Panc1 (cell line): ENCODE measurements at places on chromosomes 1 and 21. TPM values are rescaled to one million over a fixed set of nuclear protein-coding genes. Genes with fewer than 3 reads are reported as not detected.

- H3K27ac ChIP-seq: no peak overlapping the region
- no peak for DNase-seq
- no peak overlapping the region for H3K4me3 ChIP-seq
- no peaks in the 10 kb centered on the region for H3K36me3 ChIP-seq
Measured at GRCh38 chr1:143497374-143497747, 474.4 kb downstream of the FAM72C start.

Gene LCK
- total RNA-seq: 0.57 TPM

- H3K36me3 ChIP-seq: no peaks in the 10 kb centered on the region
- DNase-seq: no peak
- no peak overlapping the region for H3K27ac ChIP-seq
- no peaks in the 10 kb centered on the region for H3K27me3 ChIP-seq
- H3K4me1 ChIP-seq: no peaks in the 10 kb centered on the region
Measured at GRCh38 chr21:39632796-39633442, 20.2 kb downstream of the B3GALT5 start.

Gene RRP15
- total RNA-seq: 32.1 TPM

GRCh38 chr1:8879922-8880676 lies 1.6 kb upstream of the ENO1 start:
- peak overlapping the region; percentile 94 for H3K4me3 ChIP-seq
- H3K4me1 ChIP-seq: peaks cover 32% of the 10 kb centered on the region
- peak; percentile 75 for DNase-seq
- peak overlapping the region; percentile 100 for H3K27ac ChIP-seq

GRCh38 chr1:85308833-85309350 lies 32.5 kb upstream of the BCL10 start:
- no peaks in the 10 kb centered on the region for H3K27me3 ChIP-seq
- no peak for DNase-seq
- no peak overlapping the region for H3K4me3 ChIP-seq
- H3K36me3 ChIP-seq: no peaks in the 10 kb centered on the region
- peaks cover 20% of the 10 kb centered on the region for H3K4me1 ChIP-seq
- peak overlapping the region; percentile 79 for H3K27ac ChIP-seq

- H3K4me3 ChIP-seq: no peak overlapping the region
- no peaks in the 10 kb centered on the region for H3K27me3 ChIP-seq
- no peak overlapping the region for H3K27ac ChIP-seq
- H3K4me1 ChIP-seq: no peaks in the 10 kb centered on the region
- DNase-seq: no peak
- no peaks in the 10 kb centered on the region for H3K36me3 ChIP-seq
Measured at GRCh38 chr1:200634261-200635122, 13.9 kb upstream of the KIF14 start.

Gene GOLT1A
- 0.49 TPM for total RNA-seq

DNA sequence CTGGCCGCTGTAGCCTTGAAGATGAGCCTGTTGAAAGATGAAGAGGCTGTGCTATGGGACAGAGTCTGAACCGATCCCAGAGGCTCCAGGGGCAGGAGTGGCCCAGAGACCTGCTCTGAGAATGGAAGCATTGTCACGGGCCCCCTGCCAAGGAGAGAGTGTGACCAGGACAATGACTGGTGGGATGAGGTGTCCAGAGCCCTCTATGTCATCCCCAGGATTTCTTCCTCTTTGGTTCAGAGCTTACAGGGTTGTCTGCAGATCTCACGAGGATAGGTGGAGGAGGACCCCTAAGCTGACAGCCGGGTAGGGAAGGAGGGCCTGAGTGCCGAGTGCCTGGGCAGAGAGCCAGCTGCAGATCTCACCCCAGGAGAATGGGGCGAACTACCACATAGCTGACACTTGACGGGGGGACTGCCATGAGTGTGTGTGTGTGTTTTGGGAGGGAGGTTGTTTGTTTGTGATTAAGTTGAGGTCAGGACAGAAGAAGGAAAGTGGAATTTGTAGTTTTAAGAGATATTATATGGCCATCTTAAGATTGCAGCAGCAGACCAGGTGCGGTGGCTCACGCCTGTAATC lies 25.4 kb downstream of the PIK3CD start:
- H3K4me3 ChIP-seq: no peak overlapping the region
- DNase-seq: no peak
- H3K27me3 ChIP-seq: no peaks in the 10 kb centered on the region
- H3K36me3 ChIP-seq: no peaks in the 10 kb centered on the region

Gene LCE7A
- not detected for total RNA-seq

Gene TPTE
- not detected for total RNA-seq

DNA sequence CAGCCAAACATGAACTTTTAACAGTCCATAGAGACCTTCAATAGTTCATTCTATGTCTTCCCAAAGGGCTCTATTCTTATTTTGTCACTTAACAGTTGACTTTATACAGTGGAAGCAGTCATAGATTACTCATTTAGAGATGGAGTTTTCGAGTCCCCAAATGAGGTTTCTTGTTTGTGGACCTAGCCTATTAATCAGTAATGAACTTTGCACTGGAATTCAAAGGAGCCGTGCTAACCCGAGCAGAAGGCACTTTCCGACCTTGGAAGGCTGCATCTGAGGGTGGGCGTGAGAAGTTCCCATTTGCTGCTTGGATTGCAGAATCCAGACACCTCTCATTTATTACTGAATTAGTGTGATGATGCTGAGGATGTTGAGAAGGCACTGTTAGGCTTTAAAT lies 46.4 kb downstream of the TTC39A start:
- no peak for DNase-seq
- no peaks in the 10 kb centered on the region for H3K27me3 ChIP-seq
- H3K4me1 ChIP-seq: no peaks in the 10 kb centered on the region
- H3K27ac ChIP-seq: no peak overlapping the region
- no peak overlapping the region for H3K4me3 ChIP-seq
- no peaks in the 10 kb centered on the region for H3K36me3 ChIP-seq

GRCh38 chr21:17196623-17197022 lies 316.2 kb upstream of the CXADR start:
- H3K27me3 ChIP-seq: no peaks in the 10 kb centered on the region
- H3K27ac ChIP-seq: no peak overlapping the region
- H3K36me3 ChIP-seq: no peaks in the 10 kb centered on the region
- H3K4me3 ChIP-seq: no peak overlapping the region

Gene VHLL
- total RNA-seq: 0.28 TPM

- H3K4me3 ChIP-seq: no peak overlapping the region
- H3K27me3 ChIP-seq: no peaks in the 10 kb centered on the region
- no peaks in the 10 kb centered on the region for H3K4me1 ChIP-seq
- no peak overlapping the region for H3K27ac ChIP-seq
- no peaks in the 10 kb centered on the region for H3K36me3 ChIP-seq
Measured at GRCh38 chr21:33861125-33861524, 54.5 kb downstream of the ATP5PO start.

DNA sequence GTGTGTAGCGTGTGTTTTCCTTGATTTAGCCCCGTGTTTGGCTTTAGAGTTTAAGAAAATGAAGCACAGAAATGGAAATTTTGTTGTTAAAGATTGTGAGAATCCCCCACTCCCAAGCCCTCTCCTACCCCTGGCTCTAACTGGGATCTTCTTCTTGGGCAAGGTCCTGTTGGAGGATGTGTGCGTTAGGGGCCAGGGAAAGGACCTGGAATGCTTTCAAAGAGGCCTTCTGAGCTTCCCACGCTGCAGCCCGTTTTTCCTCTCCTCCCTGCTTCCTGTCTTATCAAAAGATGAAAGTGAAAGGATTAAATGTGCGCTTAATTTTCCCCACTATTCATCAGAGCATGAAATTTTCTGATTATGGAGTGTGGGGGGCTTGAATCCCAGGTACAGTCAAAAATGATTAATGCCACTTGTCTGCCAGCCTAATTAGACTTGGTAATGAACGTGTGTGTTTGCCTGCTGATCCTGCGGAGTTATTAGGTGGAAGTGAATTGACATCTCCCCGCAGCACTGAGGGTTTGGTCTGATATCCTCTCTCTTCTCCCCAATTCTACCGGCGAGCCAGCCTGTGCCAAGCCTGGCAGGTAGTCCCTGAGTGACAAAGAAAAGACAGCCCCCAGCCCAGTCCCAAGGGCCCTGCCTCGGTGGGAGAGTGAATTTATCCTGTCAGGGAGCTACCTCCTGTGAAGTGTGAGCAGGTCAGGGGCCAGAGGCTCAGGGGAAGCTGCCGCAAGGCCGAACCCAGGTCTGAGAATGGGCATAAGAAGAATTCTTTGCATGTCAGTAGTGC lies 4.9 kb downstream of the RASSF5 start:
- H3K4me1 ChIP-seq: no peaks in the 10 kb centered on the region
- no peak overlapping the region for H3K27ac ChIP-seq
- DNase-seq: no peak
- no peaks in the 10 kb centered on the region for H3K36me3 ChIP-seq
- peaks cover 10% of the 10 kb centered on the region for H3K27me3 ChIP-seq
- H3K4me3 ChIP-seq: no peak overlapping the region

- H3K4me3 ChIP-seq: no peak overlapping the region
- H3K27ac ChIP-seq: no peak overlapping the region
- no peaks in the 10 kb centered on the region for H3K36me3 ChIP-seq
- peaks cover 21% of the 10 kb centered on the region for H3K4me1 ChIP-seq
Measured at GRCh38 chr1:225763716-225764548, 13.7 kb upstream of the SRP9 start.

DNA sequence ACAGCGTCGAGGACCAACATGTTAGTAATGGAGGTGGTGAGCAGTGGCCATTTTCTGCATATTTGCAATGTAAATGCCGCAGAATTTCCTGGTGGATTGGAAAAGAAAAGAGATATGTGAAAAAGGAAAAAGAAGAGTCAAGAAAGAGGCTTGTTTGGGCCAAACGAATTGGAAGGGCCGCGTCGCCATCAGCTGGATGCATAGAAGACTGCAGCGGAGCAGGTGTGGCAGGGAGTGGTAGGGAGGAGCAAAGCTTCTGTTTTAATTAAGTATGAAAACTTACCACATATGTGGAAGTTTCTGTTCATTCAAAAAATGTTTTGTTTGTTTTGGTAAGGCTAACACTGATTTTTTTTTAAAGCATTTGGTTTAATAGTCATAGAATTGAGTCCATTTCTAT lies 690.7 kb downstream of the NCAM2 start:
- no peaks in the 10 kb centered on the region for H3K27me3 ChIP-seq
- H3K27ac ChIP-seq: no peak overlapping the region
- DNase-seq: no peak
- no peaks in the 10 kb centered on the region for H3K36me3 ChIP-seq
- no peak overlapping the region for H3K4me3 ChIP-seq
- no peaks in the 10 kb centered on the region for H3K4me1 ChIP-seq

DNA sequence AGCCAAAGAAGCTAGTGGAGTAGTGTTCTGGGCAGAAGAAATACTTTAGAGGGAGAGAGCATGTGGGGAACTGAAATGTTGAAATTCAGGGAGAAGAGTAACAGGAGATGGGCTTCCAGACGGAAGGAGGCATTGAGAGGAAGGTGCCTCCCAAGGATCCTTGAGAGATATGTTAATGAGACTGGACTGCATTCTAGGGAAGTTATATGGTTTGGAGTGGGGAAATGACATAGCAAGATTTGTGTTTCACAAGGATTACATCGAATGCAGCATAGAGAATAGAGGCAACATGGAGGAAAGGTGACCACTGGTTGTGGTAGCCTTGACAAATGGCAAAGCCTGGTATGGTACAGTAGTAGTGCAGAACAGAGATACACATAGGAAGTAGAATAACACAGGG lies 160.5 kb upstream of the HMCN1 start:
- H3K4me3 ChIP-seq: no peak overlapping the region

- no peak overlapping the region for H3K27ac ChIP-seq
- no peak overlapping the region for H3K4me3 ChIP-seq
- H3K27me3 ChIP-seq: no peaks in the 10 kb centered on the region
- H3K36me3 ChIP-seq: no peaks in the 10 kb centered on the region
- no peaks in the 10 kb centered on the region for H3K4me1 ChIP-seq
- DNase-seq: no peak
Measured at GRCh38 chr21:41825216-41825615, 53.9 kb downstream of the PRDM15 start.

- H3K4me3 ChIP-seq: no peak within 1 kb of the TSS
- no peak for DNase-seq
- H3K4me1 ChIP-seq: peaks cover 17% of the 10 kb centered on the region
- H3K27ac ChIP-seq: no peak within 1 kb of the TSS; the same call in 1 of the 2 replicates
- no peaks in the 10 kb centered on the region for H3K36me3 ChIP-seq
- H3K27me3 ChIP-seq: no peaks in the 10 kb centered on the region
Measured at GRCh38 chr1:150257624-150258585, at the start of gene CA14. TSS of gene CA14 (plus strand) at chr1:150257774. CDS start at chr1:150258129, 355 bp downstream.

Gene RAB3B
- total RNA-seq: 1.2 TPM

DNA sequence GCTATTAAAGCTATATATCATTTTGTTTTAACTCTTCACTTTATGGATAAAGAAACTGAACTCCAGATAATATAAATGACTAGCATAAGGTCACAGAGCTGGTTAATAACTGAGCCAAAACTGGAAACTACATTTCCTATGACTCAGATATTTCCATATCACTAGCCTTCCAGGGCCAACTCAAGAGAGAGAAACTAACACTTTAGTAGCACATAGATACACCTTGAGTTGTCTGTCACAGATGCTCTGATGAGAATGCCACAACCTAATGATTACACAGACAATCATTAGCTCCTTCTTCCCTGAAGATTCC lies 40.7 kb downstream of the NME7 start:
- no peak overlapping the region; the same call in 1 of the 2 replicates for H3K27ac ChIP-seq
- DNase-seq: no peak
- H3K27me3 ChIP-seq: no peaks in the 10 kb centered on the region
- H3K4me1 ChIP-seq: peaks cover 2% of the 10 kb centered on the region; the same call in 1 of the 2 replicates
- H3K36me3 ChIP-seq: no peaks in the 10 kb centered on the region
- no peak overlapping the region for H3K4me3 ChIP-seq

Gene SPRR1A
- total RNA-seq: not detected
